ENCODE measurements at places on chromosomes 5 and 9.
A peak's percentile ranks its signal among the peaks of the same experiment; 100 is the strongest.

GRCh38 chr9:100222674-100223073 lies 123.6 kb downstream of the INVS start:
- DNase-seq: no peak

- DNase-seq: no peak
Measured at GRCh38 chr9:106445107-106445506, 417.9 kb upstream of the ZNF462 start.

DNA sequence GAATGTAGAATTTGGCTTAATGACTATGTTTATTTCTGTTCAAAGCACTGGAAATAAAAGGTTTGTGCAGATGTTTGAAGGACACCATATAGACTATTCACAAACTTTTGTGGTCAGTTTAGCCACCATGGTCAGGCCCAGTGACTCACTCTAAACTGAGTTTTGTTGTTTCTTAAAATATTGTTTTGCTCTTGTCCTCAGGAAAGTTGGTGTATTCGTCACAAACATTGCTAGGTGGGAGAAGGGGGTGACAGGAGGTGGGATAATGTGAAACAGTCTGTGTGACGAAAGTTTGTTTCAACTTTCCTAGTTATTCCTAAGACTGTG lies 35.0 kb upstream of the LIFR start:
- DNase-seq: no peak

- no peak for DNase-seq
Measured at GRCh38 chr9:38141746-38142591, 72.9 kb upstream of the SHB start.

- DNase-seq: peak; percentile 49
Measured at GRCh38 chr9:124254261-124254682, 3.5 kb upstream of the NEK6 start.

- DNase-seq: no peak
Measured at GRCh38 chr5:55278778-55279177, 28.7 kb downstream of the DHX29 start.

GRCh38 chr5:111488353-111488752 lies 24.0 kb downstream of the STARD4 start:
- no peak for DNase-seq

DNA sequence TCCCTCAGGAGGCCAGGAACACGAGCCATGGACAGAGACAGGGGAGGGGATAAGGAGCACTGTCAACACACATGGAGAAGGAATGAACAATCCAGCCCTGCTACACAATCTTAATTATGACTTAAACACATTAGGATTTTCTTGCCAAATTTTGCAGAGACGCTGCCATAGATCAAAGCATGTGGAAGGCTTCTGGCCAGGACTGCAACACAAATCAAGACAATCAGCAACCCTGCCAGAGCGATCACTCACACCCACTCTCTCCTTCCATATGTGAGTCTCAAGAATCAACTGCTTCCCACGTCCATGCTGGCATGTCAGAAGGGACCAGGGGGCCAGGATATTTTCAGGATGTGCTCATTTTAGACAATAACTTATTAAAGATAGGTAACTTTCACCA lies 85.6 kb downstream of the ROR2 start:
- DNase-seq: no peak

DNA sequence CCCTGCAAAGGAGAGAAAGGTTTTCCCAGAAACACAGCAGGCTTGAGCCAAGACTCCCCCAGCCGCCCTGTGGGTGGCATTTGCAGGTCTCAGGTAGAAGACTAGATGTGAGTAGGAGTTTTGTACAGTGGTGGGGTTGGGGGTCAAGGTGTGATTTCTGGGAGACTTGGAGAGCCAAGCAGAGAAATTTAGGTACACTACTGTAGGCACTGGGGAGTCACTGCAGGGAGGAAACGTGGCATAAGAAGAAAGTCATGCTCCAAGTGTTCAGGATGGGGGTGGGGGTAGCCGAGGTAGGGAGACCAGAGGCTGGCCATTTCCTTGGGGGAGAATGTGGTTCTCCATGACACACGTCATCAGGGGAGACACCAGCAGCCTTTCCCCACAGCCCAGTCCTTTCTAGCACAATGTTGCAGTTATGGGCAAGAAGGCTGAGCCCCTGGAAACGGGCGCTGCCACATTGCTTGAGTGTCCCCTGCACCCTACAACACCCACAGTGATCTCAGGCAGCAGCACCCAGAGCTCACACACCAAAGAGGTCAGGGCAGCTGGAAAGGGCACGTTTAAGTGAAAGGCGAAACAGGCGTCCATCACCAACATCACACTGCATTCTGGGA lies 210.5 kb downstream of the FSTL4 start:
- DNase-seq: no peak

Data from activated naive CD8-positive, alpha-beta T cell treated with anti-CD3 and anti-CD28 coated beads, Interleukin-2, amount 50 U/mL, for 24 hours (primary cell).